ENCODE measurements at places on chromosomes 6 and 20.

DNA sequence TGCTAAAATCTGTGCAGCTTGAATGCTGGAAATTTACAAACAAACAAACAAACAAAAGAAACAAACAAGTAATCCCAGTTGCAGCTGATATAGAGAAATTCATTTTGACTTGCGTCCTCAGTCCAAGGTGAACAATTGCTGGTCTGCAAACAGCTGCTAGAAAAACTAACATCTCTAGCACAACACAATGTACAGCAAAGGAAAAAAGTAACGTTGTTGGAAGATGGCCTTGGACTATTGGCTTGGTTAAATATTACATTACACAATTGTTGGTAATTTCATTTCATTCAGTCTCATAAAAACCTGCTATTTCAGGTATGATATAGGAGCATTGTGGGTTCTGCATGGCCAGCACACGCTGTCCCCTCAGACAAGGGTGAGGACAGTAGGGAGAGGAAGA lies 50.0 kb downstream of the STMND1 start:
- DNase-seq: no peak

GRCh38 chr6:109949281-109950065 lies 28.6 kb upstream of the GPR6 start:
- no peak for DNase-seq

DNA sequence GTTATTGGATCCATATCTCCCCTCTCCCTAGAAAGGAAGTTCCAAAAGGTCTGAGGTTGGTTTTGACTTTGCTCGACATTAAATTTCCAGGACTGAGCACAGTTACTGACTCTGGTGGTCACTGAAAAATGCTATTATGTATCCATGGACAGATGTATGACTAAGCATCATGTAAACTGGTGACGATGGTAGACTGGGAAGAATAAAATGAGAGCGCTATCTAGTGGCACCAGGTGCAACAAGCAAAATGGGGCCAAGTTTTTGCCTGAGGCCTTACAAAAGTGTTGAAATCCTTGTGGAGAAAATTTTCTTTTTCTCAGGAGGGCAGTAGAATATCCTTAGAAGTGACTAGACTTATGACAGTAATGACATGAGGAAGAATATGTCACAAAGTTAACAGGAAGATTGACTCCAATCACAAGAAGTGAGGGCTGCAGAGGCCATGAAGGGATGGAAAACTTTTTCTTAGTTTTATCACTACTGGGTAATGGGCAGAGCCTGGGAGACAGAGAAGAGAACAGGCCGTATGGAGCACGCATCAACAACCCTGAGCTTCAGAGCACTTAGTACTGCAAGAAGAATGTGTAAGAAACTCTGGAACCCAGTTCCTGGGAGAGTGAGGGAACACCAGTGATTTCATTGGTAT lies 88.9 kb upstream of the ELOVL5 start:
- no peak for DNase-seq

DNA sequence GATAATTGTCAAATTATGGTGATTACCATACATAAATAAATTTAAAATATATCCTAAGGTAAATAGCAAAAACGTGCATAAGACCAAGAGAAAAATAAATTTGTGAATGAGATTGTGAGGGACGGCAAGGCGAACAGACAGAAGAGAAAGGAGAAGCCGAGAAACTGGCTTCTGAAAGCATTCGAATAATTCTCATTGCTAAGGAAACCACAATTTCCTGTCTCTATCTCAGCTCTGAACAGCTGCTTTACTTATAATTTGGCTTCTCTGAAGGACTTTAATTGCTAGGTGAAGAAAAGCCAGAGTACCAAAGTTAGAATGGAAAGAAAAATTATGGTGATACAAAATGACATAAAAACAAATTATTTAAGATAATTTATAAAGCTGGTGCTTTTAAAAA lies 79.0 kb upstream of the RGS17 start:
- DNase-seq: no peak

- no peak for DNase-seq
Measured at GRCh38 chr6:63740709-63741108, 105.1 kb downstream of the PHF3 start.

DNA sequence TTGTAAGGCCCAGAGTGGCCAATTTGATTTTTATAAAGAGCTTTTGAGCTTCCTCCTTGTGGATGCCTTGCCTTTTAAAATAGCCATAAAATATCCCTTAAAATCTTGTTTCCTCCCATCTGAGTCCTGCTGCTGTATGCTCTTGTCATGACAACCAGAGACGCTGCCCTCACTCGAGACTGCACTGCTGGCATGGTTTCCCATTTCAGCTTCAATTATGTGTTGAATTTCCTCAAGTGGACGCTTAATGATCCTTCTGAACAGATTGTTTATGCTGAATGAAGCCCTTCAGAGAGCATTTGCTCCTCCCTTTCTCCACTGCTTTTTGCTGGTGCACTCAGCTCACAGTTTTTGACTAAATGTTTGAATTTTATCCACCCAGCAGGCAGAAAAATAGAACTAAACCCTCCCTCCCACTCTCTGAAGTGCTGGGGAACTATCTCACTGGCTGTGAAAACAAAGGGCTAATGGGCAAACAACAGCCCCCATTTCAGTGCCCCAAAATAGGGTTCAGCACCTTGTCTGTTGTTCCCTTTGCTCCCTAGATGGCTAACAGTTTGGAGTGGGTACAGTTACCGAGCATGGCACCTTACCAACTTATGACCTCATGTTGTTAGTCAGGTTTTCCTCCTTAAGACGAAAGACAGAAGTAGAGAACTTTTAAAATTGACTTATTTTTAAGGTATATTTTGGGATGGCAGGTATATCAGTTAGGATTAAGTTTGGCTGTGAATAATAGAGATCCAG lies 45.5 kb upstream of the RNF8 start:
- no peak for DNase-seq

DNA sequence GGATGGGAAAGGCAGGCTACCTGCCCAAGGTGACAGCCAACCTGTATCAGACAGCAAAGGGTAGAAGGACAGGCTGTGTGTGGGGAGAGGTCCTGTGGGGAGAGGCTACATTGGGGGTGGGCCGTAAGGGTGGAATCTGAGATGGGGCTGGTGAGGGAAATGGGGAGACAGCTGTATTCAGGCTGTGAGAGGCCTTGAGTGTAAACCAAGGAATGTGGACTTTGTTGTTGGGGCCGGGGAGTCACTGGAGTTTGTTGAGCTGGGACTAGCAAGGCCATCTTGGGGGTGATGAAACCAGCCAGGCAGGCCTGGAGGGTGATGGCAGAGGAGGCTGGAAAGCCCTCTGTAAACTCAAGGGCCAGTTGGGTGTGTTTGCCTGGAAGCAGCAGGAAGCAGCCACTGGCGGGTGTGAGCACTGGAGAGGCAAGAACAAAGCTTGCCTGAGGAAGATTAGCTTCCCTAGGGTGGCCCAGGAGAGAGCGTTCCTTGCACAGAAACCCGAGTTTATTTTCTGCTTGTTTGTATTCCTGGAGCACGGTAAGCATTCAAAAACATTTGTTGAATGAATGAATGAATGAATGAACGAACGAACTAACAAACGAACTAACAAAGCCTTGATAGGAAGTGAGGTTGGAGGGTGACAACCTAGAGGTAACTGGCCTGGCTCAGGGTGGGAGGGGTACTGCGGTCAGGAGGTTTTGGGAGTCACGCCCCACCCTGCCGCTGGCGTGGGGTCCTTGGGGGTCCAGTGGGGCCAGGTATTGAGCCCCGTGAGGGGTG lies 18.9 kb downstream of the TTBK1 start:
- no peak for DNase-seq

- DNase-seq: no peak
Measured at GRCh38 chr6:155495011-155495768, 39.6 kb upstream of the NOX3 start.

DNA sequence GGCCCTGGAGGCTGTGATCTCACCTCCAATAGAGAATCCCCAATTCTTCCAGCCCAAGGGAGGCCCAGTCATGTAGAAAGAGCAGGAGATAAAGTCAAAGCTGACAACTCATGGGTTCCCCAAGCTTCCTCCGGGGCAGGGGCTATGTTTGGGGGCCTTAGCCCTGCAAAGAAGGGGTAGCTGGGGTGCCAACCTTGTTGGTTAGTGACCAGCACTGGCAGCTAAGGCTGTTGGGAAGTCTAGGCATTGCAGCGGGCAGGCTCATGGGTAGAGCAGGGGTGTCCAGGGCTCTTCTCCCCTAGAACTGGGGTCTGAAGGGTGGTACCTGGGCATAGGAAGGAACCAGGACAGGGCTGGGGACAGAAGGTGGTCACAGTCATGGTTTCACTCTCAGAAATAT lies 36.4 kb downstream of the TGM2 start:
- DNase-seq: no peak

GRCh38 chr20:54088430-54088829 lies 18.0 kb upstream of the BCAS1 start:
- no peak for DNase-seq

GRCh38 chr6:159170999-159171712 lies 2.0 kb downstream of the FNDC1 start:
- DNase-seq: no peak

DNA sequence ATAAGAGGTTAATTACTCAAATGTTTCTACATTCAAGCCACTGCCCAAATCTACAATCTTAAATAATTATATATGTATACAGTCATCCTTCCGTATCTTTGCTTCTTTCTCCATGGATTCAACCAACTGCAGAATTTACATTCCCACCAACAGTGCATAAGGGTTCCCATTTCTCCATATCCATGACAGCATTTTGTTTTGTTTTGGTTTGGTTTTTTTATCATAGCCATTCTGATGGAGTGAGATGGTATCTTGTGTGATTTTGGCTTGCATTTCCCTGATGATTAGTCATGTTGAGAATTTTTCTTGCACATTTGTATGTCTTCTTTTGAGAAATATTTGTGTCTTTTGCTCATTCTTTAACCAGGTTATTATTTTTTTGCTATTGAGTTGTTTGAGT lies 198.5 kb downstream of the C6orf118 start:
- no peak for DNase-seq

DNA sequence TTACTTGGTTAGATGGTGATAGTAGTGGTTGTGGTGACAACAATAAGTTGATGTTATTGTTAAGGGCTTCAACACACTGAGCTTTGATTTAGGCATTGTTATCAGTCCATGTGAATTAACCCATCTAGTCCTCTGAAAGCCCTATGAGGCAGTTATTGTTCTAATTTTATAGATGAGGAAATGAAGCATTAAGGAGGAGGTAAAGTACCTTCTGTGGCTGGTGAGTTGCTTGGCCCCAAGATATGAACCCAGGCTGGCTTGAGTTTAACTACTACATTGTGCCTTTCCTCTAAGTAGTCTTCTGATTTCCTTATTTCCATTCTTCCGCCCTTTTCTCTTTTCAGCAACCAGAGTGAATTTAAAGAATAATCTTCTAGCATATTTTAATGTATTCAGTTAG lies 81.7 kb downstream of the QKI start:
- no peak for DNase-seq

DNA sequence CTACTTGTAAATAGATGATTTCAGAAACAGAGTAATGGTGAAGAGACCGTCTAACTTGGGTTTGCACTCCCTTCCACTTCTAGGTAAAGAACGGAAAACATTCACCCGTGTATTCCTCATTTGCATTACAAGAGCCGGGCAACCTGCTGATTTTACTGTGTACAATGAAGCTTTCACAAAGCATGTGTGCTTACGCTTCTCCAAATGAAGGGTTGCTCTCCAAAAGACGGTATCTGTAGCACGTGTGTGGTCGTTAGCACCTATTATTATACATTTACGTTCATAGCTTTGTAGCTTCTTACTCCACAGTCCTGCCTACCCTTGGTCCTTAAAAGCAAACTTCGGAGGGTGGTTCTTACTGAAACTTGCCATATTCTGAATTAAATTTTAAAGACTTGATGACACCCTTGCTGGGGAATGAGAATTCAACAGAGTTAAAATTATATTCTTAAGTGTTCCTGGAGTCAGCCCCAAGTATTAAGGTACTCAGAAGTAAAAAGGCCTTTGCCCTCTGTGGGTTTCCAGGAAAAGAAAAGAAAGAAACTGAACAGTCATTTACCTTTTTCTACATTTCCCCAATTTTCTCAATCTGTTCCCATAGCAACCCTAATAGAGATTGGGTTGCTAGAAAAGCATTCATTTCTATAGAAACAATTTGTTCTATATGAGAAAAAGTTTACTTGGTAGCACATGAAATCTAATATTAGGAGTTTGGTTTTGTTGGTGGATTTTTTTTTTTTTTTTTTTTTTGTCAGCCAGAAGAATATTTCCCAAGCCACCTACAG lies 61.9 kb upstream of the KCNG1 start:
- no peak for DNase-seq

DNA sequence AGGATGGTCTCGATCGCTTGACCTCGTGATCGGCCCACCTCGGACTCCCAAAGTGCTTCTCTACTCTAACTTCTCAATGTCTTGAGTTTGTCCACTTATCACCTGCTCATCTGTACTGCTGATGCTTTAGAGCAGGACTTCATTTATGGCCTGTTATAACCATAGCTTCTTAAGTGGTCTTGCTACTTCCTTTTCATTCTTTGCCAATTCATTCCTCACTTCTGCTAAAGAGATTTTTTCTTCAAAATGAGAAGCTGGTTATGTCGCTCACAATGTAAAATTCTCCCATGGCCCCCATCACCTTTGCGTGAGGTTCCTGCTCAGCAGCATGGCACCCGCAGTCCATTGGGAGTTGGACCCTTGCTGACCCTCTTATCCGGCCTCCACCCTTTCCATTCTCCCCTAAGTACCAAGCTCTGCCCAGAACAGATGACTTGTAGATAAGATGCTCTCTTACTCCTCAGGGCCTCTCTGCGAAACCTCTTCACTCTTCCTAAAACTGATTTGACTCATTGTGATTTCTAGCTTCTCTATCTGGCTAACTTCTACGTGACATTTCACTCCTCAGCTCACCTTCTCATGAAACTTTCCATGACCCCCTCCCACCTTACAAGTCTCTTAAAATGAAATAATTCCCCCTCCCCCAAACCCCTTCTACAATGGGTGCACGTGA lies 13.9 kb upstream of the CD164 start:
- no peak for DNase-seq

DNA sequence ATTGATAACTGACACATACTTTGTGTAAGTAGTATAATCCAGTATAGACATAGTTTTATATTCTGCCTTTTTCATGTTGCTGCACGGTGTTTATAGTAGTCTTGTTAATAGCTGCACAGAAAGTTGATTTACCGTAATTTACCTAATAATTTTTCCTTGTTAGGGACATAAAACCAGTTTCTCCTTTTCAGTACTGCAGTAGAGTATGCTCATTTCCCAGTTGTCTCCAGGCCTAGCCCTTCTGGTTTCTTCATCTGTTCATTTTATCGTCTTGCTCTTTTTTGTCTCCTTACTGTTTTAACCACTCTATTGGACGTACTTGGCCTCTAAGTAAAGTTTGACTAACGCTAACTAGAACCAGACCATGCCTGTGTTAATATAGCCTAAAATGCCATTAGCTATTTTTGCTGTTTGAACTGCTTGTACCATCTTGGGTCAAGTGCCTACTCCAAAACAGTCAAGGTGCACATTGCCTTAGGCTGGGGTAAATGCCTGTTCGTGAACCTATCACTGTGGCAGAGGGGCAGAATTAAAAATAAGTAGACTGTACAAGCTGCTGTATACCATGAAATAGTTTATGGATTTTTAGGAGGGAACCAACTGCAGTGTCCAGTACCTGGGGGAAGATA lies 34.8 kb downstream of the CDS2 start:
- no peak for DNase-seq

GRCh38 chr6:11160199-11160598 lies 48.7 kb upstream of the ERVFRD-1 start:
- no peak for DNase-seq

GRCh38 chr20:61360296-61360695 lies 108.2 kb downstream of the CDH4 start:
- no peak for DNase-seq

GRCh38 chr6:3340894-3341293 lies 82.1 kb downstream of the PSMG4 start:
- DNase-seq: no peak

- DNase-seq: no peak
Measured at GRCh38 chr6:41475737-41476357, 70.3 kb upstream of the FOXP4 start.

GRCh38 chr6:35662999-35663398 lies 25.7 kb downstream of the FKBP5 start:
- no peak for DNase-seq
